ENCODE measurements at places on chromosomes 5 and 9. TPM values are rescaled to one million over a fixed set of nuclear protein-coding genes. Genes with fewer than 3 reads are reported as not detected.

LCNL1 gene
- polyA plus RNA-seq, result not detected

BTNL9 gene
- polyA plus RNA-seq, result not detected

PLCXD3 gene
- 0.13 TPM for polyA plus RNA-seq

ATOSB gene
- polyA plus RNA-seq, result 29.4 TPM

PCSK5 gene
- 1.9 TPM for polyA plus RNA-seq

All from GM23248 (cell line).